ENCODE measurements at places on chromosomes 3 and 15.

DNA sequence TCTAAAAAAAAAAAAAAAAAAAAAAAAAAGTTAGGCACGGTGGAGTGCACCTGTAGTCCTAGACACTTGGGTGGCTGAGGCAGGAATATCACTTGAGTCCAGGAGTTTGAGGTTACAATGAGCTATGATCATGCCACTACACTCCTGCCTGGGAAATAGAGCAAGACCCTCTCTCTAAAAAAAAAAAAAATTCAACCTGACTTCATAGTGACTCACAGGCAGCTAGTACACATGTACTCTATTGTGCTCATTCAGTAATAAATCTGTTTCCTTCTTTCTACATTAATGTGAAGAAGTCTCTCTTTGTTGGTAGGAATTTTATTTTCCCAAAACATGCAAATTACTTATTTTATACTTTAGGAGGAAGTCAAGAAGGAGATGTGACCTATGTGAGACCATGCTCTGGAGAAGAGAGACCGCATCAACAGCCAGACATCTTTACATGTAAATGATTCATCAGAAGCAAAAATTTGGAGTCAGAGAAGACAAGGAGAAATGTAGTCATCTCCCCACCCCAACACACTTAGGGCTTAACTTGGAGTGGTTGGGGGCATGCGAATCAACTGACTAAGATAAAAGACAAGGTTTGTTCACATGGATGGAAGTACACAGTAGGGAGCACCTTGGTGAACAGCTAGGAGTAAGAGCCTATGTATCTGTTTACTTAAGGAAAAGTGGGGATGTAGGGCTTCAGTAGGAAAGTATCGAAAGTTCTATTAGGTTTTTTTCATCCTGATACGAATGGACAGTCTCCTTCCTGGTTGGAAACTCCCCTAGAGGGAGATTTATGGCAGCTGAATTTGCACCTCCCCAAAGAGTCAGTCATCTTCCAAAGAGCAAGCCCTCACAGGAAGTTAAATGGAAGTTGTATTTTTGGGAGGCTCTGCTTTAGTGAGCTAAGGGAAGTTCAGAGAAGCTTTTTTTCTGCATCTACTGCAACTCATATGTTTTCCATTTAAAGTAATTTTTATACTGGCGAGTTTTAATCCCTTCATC, 23.0 kb upstream of the NMD3 start:
- DNase-seq, result no peak

- no peak for DNase-seq
Measured at GRCh38 chr15:64187396-64188191, 24.8 kb upstream of the PPIB start.

DNA sequence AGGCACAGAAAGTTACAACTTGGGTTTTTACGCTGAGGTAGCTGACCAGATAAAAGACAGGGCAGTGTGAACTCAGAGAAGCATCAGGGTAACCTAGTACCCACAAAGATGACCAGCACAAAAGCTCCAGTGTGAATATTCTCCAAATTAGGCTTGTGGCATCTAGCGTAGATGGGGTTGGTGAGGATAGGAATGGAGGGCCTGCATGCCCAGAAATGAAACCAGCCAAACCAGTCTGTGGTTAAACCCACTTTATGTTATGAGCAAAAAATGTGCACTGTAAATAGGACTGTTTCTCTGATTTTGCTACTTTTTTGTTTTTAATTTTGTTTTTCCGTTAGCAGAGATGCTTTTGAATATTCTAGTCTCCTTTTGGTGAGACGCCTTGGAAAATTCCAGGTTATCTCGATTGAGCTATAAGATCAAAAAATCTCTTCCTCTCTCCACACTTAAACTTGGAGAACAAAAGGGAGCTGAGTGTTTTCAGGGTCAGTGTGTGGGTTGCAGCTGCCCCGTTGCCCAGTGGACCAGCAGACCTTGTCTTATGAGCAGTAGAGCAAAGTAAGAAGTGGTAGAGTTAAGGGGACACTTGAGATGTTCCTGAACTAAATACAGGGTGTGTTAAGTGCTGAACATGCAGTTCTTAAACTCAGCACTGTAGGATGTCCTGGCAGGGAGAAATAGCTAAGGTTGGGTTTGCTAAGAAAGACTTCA, 132.9 kb downstream of the C3orf38 start:
- DNase-seq, result no peak

GRCh38 chr3:52298149-52299098, 10.8 kb downstream of the GLYCTK start:
- no peak for DNase-seq

DNA sequence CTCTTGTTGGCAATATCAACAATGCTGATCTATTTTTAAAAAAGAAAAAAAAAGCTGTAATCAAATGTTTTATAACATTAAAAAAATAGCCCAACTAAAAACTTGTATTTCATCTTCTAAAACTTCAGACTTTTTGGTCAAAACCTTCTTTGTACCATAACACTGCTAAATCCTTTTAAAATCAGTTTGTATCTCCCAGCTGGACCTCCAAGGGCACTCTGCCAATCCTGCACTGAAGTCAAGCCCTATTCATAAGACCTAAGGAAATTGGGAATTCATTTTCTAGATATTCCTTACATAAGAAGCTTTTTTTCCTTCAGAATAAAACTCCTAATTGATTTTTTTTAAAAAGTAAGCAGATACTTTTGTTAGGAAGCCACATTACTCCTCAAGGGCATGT, 38.2 kb upstream of the HCLS1 start:
- DNase-seq, result peak; percentile 27

DNA sequence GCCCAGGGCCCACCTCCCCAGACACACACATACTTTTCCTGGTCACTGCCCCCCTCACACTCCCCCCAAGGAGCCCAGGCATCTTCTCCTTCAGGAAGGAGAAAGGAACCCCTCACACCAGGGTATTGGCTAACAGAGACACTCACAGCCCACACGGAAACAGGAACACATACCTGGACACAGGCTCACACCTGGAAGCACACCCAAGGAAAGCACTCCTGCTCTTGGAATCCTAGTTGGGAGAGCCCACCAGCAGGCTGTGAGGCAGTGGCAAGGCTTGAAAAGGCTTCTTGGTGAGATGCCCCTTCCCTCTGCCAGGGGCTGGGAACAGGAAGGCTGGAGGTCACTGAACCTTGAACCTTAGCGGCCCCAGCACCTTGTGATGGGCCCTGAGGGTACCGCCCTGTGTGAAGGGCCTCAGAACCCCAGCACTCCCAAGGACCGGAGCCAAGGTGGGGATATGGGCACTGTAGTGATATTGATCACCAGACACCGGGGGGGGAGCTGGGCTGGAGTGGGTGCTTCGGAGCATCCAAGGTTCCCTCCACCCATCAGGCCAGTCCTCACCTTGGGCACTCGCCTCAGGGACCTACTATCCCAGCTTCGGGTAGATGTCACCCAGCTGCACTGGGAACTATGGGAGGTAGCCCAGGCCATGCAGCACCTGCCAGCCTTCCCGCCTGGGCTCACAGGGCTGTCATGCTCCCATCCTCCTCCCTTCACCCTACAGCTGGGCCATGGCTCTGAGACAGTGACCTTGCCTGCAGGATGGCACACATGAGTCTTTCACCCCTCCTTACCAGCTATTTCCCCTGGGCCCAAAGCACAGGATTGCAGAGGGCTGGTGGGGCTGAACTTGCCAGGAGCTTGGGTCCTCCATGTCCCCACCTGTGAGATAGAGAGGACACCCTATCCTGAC, 16.4 kb downstream of the MYL3 start:
- no peak for DNase-seq

DNA sequence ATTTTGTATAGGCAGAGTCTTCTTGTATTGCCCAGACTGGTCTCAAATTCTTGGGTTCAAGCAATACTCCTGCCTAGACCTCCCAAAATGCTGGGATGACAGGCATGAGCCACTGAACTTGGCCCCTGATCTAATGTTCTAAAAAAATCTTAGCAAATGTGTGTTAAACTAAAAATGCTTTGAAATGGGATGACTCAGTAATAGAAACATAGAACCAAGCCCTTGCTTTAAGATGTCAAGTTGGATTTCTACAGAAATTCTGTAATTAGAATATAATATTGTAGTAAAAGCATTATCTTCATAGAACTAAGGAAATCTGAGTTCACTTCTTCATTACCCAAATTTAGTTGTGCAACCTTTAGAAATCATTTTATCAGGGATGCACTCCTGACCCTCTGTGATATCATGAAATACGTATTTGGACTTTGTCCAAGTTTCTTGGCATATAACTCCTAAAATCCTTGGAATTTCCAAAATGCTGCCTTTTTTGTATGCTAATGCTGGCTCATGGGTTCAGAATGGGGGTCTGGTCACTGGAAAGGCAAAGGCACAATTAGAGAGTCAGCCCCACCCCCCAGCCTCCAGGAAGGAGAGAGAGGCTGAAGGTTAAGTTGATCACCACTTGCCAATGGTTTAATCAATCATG, 217.3 kb downstream of the TP63 start:
- DNase-seq, result no peak

DNA sequence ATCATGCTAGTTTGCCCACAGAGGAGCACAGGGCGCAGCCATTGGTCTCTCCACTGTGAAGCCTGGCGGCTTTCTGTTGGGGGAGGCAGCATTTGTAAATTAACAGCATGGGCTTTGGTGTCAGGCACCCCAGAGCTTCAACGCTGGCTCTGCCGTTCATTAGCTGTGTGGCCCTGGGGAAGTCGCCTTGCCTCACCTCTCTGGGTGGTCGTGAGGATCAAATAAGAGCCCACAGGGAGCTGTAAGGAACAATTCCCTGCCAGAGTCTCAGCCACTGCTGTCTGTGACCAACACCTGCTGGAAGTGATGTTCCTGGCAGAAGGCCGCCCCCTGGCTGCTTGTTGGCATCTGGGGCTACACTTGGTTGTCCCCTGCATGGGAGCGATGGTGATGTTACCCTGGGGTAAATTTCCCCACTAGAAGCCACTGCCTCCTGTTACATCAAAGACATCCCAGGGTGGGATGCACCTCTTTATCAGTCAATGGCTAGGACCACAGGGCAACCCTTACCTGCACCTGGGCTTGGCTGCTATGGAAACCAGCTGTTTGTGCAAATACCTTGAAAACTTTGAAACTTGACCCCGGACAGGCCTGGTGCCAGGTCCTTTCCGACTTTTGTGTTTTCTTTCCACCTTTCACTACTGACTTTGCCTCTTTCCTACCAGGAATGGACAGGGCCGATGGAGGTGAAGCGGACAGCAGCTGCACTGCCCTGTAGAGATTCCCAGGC, 36.9 kb downstream of the DNASE1L3 start:
- DNase-seq, result no peak

DNA sequence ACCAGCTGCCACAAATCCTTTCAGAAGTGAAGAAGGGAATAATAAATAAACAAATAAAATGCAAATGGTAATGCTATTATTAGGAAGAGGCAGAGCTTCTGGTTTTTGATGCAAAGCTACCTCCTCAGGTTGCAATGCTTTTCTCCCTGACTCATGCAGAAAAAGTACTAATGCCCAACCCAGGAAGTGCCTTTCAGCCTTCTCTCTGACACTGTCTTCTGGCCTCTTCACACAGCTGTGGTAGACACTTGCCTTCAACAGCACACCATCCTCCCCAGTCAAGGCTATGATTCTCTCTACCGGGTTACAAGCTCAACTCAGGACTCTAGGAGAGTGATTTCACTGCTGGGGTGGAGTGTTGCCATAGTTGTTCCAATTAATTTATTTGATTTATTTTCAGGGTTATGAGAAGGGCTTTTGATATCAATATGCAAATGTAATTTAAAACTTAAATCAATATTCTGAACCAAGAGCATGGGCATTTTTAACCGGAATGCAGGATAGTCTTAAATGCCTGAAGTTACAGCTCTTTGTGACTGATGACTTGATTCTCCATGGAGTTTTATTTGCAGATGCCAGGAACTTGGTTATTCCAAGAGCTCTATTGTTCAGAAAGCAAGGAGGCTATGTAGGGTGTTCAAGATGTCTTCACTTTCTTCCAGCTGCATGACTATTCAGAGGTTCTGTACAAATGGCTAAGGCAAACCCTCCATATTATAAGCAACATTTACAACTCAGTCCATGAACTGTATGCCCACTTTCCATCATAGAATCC, 27.1 kb upstream of the GALNT15 start:
- DNase-seq, result no peak

- no peak for DNase-seq
Measured at GRCh38 chr3:103847081-103848062, 1412.6 kb downstream of the ZPLD1 start.

DNA sequence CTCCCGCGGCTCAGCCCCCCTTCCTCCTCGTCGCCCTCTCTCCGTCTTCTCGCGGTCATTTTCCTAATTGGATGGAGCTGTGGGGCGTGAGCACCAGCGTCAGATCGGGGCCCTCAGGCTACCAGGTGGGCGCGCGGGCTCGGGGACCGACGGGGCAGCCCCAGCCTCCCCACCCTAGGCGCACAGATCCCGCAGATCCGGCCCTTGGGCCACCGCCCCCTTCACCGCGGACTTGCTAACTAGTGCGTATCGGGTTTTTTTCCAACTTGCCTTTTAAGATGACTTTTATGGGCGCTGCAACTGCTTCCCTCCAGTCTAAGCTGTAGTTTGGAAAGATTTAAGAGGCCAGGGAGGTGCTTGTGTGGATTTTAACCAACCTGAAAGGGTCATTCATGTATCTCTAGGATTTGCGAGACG, 1.3 kb downstream of the ZNF710 start:
- DNase-seq, result no peak

- no peak for DNase-seq
Measured at GRCh38 chr3:159711560-159712333, 276.9 kb upstream of the IL12A start.

GRCh38 chr3:47617086-47618010, 38.7 kb upstream of the CSPG5 start:
- DNase-seq, result no peak

DNA sequence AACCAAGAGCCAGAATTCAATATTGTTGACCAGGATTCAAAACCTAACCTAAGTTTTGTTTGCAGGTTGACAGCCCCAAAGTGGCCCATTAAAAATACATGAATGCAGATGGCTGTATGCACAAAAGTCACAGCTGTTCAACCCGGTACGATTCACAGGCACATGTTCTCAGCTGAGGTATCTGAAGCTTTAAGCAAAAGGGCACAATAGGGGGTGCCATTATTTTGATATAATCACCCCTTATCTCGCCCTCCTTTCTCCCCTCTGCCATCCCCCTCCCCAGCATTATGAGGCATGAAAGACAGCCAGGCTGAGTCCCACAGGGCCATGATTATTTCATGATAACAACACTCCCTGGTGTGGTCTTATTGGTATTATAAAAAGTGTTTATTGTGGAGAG, 264.9 kb downstream of the EBLN2 start:
- no peak for DNase-seq

GRCh38 chr15:48389691-48390143, 58.5 kb downstream of the DUT start:
- no peak for DNase-seq

GRCh38 chr3:101873619-101874018, 24.3 kb downstream of the NFKBIZ start:
- no peak for DNase-seq

DNA sequence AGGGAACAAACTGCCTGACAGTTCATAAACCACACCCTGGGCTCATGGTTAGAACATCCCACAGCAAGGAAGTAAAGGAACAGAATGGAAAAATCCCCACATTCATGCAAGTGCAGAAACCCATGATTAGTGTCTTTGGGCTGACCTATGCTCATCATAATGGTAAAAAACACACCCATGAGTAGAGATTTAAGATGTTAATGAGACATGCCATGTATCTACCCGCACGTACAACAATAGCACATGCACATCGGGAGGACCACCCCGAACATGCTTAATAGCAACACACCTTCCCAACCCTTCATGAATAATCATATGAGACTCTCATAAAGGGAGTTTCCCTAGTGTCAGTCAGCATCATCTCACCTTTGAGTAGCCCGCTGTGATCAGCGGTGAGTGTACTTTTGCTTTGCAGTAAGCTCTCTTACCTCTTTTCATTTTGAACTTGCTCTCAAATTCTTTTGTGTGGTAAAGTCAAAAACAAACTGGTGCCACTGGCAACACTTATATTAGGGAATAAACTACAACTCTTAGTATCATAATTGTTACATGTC, 23.2 kb downstream of the ZBED2 start:
- DNase-seq, result no peak

Measured in Ammon's horn (tissue), 1 donor.